ENCODE measurements at places on chromosomes 4 and X.

DNA sequence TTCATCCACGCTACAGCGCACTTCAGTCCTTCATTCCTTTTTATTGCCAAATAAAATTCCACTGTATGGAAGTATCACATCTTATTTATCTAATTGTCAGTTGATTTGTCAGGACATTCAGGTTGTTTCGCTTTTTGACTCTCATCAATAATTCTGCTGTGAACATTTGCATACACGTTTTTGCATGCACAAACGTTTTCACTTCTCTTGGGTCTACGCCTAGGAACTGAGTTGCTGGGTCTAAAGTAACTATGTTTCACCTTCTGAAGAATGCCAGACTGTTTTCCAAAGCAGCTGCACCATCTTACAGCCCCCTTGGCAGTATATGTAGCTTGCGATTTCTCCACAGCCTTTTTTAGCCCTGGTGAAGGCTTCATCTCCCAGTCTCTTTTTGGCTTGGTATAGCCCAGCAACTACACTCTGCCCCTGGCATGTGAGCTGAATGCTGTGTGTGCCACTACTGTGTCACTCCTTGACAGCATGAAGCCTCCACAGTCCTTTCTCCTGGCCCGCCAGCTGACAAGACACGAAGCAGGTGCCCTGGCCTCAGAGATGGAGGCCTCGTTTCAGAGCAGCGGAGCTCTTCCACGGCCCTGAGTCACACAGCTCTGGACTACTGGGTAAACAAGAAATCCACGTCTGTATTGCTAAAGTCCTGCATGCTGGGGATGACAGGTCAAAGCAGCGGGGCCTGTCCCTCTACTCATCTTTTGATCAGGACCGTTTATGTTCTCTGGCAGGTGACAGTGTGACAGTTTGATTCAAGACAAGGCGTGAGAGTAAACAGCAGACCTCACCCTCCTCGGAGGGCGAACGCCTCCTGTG is 75.5 kb downstream of the NSUN7 start:
- no peak for DNase-seq

DNA sequence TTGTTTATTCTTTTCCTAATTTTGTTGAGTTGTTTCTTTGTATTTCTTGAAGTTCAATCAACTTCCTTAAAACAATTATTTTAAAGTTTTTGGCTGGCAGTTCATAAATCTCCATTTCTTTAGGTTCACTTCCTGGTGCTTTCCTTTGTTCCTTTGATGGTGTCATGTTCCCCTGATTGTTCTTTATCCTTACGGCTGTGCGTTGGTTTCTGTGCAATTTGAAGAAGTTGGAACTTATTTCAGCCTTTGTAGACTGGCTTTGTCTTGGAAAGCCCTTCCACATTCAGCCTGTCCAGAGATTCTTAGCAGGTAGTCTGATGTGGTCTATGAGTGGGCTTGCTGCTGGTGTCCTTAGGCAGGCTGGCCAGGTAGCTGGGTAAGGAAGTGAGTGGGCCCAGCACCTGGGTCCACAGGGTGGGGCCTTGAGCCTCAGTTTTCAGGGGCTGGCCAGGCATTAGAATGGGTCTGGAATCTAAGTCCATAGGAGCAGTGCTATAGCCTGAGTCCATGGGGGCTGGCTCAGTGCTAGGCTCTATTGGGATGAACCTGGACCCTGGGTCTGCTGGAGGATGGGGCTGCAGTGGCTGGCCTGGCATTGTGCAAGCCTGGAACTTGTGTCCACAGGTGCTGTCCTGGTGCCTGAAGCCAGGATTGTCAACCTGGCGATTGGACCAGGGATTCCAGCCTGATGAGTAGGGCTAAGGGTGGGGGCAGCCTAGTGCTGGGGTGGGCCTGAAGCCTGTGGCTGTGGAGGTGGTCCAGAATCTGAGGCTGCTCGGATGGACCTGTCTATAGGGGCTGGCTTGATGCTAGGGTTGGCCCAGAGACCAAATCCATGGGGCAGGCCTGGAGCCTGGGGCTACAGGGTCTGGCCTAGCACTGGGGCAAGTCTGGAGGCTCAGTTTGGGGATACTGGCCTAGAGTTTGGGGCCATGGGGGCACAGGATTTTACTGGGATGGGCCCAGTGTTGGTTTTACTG is 152.4 kb downstream of the STAG2 start:
- DNase-seq, result no peak

GRCh38 chr4:4919927-4920326 is 60.5 kb downstream of the MSX1 start:
- peak; percentile 37 for DNase-seq

DNA sequence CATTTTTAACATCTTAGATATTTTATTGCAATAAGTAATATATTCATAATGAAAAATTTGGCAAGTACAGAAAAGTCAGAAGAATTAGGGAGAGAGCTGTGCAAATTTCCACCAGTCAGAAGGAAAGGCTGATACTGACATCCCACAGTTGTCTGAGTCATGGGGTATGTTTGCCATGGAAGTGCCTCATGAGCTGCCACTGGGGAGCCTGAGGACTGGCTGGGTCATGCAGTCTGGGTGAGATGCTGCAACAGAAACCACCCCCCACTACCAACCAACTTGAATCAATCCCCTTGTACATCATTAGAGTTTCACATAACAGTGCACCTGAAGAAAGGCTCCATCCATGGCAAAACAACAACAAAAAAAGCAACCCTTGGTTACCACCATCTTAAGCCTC is 45.2 kb upstream of the ENPP6 start:
- DNase-seq, result peak; percentile 23

GRCh38 chrX:123436512-123437136 is 252.5 kb downstream of the GRIA3 start:
- no peak for DNase-seq

DNA sequence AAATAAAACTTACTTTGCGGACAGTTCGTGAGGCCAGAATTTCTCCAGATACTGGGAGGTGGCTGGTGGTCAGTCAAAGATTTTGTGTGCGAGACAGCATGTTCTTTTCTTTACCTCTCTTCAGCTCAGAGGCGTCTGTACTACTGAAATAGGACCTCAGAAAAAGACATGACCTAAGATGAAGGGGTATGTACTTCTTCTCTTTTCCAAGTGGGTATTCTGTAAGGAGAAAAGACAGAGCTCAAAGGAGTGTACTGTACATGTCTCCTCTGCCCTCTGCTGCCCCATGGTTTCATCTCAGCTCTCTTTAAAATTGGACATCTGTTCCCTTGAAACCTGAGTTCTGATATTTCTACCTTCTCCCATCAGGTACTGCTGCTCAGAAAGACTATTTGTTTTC is 38.1 kb downstream of the SEPTIN11 start:
- DNase-seq, result no peak

DNA sequence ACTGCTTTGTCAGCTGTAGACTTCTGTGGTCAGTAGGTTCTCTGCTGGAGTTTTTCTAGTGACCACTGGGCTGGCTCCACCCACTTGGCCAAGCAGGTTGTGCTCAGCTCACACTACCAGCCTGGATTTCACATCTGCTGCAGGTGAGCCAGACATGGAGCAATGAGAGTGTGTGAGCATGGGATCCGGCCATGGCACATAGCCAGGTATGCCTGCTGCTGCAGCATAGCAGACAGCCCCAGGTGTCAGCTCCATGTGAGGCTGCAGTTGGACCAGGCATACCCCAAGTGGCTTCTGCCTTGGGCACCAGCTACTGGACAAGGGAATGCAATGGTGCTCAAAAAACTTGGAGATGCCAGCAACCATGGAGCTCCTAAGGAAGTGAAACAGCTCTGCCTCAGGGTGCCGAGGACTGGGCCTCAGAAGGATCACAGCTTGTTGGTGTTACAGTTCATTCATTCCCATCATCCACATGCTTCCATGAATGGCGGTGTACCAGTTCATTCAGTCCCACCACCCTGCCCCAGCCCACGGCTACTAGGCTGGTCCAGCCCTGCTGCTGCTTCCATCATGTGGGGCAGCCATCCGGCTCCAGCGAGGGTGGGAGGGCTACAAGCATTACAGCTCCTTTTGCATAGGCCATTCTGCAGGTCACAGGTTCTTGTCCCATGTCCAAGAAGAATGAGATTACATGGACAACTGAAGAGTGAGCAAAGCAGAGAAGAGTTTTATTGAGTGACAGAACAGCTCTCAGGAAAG is 389.1 kb upstream of the PCDH7 start:
- DNase-seq, result no peak

GRCh38 chrX:146054311-146054710 is 236.7 kb downstream of the SLITRK2 start:
- no peak for DNase-seq

DNA sequence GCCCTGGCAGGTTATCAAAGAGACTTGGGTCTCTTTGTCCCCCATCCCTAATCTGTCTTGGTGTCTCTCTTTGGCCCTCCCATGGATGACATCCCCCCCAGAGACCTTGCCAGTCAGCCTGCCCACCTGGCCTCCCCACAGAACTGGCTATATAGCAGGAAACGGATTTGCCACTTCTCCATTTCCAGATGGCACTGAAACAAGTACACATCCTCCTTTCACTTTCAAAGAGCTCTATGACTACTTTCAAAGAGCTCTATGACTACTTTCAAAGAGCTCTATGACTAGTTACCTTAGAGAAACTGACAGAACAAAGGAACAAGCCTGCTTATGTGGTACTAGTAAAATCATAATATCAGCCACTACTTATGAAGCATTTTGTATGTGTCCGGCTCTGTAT is 175.3 kb downstream of the MAML3 start:
- no peak for DNase-seq

GRCh38 chrX:72366701-72367454 is 61.2 kb upstream of the CITED1 start:
- DNase-seq, result no peak

GRCh38 chrX:149682956-149683947 is 28.6 kb upstream of the MAGEA11 start:
- peak; percentile 4 for DNase-seq

Measured in Daoy (cell line).